DMS 273 treated with DMSO at 0.1 percent for 48 hours (cell line): ENCODE measurements at places on chromosomes 1 and 21.

GRCh38 chr1:26471498-26472319, 531 bp upstream of the HMGN2 start:
- DNase-seq: peak; percentile 71

DNA sequence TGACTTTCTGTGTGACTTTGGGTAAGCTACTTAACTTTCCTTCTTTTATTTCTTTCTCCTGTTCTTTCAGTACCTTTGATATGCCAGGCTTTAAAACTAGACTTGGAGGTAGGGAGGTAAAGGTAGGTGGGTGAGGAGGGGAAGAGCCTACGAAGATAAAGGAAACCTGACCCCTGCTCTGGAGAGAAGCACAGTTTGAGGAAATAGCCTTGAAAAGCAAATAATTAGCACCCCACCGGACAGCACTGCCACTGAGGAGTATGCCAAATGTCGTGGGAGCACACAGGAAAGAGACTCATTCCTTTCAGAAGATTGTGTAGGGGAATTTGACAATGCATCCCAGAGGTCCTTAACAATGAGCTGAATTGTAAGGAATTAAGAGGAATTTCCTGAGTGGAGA, 65.2 kb upstream of the SPAG17 start:
- no peak for DNase-seq

DNA sequence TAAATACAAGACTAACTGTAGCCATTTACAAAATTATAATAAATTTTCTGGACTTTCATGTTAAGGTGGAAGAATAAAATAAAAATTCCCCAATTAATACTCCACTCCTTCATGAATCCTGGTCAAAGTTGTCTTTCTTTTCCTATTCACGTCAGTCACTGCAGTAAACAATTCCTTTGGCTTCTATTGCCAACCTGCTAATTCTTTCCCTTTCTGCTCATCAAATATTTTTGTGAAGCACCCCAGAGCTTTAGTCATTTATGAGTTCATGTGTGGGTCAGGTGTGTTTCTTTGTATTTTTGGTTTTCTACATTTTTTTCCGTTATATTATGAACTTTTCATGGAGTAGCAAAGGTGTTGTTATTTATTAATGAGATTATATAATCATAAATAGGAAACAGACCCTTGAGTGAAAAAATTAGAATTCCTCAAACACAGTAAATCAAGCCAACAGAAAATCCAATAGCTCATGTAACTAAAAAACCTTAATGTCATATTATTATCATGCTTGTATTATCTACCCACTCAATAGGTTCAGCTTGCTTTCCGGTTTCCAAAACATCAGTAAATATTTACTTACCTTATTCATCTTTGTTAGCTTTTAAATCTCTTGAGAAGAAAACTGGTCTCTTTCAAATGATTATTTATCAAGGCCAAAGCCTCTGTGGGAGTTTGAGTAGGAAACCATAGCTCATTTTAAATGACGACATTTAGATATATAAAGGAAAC, 29.6 kb upstream of the PLA2G4A start:
- DNase-seq: no peak

GRCh38 chr1:32895325-32896215, 5.6 kb downstream of the TMEM54 start:
- no peak for DNase-seq

DNA sequence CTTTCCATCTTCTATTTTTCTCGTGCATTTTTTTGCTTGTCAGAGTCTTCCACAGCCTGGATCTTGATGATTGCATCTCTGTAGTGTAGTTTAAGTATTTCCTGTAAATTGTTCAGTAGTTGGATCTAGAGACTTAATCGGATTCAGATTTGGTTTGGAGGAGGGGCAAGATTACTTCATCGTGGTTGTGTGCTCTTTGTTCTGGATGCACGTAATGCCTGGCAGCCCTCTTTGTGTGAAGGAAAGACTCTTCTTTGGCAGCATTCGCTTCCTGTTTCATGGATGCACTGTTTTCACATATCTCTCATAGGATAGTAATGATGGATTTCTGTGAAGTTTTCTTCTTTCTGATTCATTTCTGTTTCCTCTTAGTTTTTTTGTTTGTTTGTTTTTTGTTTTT, 14.2 kb downstream of the SEMA4A start:
- no peak for DNase-seq

DNA sequence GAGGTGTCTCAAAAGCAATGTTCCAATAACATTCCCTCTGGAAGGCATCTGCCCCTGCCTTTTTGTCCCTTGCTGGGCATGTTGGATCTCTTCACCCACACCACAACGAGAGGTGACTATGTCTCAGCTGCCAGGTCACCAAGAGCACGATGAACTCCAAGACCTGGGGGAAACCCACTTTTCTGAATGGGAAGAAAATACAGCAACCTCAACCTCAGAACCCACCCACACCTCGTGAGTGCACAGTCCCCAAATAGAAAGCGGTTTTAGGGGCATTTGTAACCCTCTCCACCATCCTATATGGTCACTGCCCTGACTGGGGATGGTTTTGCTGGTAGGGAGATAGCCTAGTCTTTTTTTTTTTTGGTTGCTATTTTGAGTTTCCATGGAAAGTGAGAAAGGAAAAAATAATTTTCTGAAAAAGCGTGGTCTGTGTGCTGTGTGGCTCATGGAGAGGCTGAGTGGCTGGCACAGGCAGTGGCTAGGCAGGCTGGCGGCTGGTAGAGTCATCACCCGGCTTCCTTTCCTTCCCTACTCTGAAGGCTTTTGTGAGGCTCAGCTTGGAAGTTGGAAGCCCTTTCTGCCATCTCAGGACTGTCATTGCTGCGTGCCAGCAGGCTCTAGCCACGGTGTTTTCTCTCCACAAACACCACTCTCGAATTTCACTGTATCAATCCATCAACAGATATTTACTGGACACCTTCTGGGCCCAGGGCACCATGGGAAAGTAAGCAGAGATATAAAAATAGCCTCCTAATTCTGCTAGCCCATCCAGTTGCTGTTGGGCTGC, 15.8 kb downstream of the TSPAN2 start:
- no peak for DNase-seq

DNA sequence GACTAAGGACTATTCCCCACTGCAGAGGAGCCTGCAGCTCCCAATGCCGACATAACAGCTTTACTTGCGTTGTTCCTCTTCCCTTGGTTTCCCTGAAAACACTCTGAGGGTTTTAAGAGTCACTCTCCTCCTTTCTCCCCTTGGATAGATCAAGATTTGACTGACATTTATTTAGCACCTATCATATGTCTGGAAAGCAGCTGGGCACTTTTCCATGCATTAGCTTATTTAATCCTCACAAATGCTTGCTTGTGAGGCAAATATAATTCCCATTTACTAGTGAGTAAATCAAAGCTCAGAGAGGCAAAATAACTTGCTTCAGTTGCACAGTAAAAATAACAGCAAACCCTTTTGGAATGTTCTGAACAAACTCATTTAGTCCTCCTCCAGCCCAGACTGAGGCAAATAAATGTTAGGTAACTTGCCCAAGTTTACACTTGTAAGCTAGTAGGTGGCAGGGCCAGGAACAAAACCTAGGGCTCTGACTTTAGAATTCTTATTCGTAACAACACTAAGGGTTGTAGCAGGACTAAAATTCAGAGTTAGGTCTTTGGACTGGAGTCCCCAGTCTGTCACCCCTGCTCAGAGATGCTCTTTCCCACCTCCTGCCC, 81.4 kb downstream of the KCND3 start:
- no peak for DNase-seq

DNA sequence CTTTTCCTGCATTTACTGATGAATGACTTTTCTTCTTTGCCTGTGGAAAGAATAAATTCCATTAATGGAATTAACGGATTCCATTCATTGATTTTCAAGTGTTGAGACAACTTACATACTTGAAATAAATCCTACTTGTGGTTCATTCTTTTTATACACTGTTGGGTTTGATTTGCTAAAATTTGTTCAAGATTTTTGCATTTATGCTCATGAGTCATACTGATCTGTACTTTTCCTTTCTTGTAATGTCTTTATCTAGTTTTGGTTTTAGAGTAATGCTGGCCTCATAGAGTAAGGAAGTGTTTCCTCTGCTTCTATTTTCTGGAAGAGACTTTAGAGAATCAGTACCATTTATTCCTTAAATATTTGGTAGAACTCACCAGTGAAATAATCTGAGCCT, 14.4 kb downstream of the UROD start:
- DNase-seq: no peak

DNA sequence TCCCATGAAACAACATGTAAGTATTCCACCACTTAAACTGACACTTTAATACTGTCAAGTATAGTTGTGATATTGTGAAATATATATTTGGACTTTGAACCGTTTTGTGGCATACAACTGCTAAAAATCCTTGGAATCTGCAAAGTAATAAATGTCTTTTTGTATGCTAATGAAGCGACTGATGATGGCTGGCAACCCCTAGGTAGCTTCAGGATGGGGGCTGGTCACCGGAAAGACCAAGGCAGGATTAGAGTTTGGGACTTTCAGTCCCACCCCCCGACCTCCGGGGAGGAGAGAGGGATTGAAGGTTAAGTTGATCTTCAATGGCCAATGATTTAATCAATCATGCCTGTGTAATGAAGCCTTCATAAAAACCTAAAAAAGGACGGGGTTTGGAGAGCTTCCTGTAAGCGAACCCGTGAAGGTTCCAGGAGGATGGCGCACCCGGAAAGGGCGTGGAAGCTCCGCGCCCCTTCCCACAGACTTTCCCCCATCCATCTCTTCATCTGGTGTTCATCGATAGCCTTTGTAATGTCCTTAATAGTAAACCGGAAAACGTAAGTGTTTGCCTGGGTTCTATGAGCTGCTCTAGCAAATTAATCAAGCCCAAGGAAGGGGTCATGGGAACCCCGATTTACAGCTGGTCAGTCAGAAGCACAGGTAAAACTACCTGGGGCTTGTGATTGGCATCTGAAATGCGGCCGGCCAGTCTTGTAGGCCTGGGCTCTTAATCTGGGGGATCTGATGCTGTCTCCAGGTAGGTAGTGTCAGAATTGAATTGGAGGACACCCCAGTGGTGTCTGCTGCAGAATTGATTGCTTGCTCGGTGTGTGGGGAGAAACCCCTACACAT, 1.8 kb upstream of the ZNF281 start:
- DNase-seq: no peak

GRCh38 chr21:42437786-42438185, 34.1 kb downstream of the UBASH3A start:
- no peak for DNase-seq

- no peak for DNase-seq
Observed at GRCh38 chr1:35707601-35708440, 10.9 kb downstream of the C1orf216 start.

GRCh38 chr1:113452921-113453770, 62.8 kb downstream of the MAGI3 start:
- DNase-seq: no peak

- DNase-seq: no peak
Observed at GRCh38 chr1:234226819-234227165, 146.5 kb upstream of the COA6 start.

DNA sequence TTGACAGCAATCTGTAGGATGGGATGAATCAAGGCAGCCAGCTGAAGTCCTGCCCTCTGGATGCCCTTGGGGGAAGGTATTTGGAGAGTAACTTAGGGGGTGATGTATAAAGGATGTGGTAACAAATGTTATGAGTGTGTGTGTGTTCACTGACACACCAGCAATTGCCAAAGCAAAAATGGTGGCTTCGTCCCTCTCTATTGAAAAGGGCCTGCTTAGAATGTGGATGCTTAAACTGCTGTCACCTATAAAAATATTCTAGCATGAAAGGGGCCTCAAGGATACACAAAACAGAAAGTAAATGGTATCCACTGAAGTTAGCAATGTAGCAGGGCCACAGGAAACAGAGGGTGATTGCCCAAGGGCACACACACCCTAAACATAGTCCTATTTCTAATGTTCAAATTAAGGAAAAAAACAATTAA, 15.1 kb upstream of the AIM2 start:
- DNase-seq: no peak

- no peak for DNase-seq
Observed at GRCh38 chr1:43007377-43008114, 48.9 kb upstream of the SLC2A1 start.

DNA sequence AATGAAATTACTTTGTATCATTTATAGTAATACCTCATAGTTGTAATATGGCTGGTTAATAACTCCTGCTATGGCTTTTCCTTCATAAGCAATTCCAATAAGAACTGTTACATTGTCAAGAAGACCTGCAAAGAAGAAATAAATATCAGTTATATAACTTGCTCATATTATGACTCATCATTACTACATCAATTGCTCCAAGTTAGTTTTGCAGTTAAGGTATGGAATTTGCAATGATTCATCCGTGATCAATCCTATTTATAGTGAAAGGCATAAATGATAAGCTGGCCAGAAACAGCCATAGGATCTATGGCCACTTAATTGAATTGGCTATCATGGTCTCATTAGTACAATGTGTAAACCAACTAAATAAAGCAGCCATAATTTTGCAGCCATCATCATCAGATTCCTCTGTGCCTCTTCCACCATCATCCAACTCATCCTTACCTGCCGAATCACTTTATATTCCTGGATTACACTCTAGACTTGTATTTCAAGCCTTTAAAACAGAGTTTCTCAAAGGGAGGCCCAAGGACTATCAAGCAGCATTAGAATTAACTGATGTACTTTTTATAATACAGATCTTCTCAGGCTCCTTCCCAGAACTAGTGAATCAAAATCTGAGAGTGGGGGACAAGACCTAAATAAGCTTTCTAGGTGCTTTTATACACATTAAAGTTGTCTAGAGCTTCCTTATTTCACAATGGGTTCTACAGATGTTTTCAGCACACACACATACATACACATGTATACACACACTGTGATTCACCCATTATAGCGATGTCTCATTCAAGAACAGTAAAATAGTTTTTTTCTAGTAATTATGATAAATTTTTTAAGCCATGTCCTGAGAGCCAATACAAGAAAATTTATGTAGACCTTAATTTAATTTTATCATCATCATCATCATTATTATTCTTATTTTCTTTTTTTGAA, 21.2 kb upstream of the EPRS1 start:
- DNase-seq: no peak

DNA sequence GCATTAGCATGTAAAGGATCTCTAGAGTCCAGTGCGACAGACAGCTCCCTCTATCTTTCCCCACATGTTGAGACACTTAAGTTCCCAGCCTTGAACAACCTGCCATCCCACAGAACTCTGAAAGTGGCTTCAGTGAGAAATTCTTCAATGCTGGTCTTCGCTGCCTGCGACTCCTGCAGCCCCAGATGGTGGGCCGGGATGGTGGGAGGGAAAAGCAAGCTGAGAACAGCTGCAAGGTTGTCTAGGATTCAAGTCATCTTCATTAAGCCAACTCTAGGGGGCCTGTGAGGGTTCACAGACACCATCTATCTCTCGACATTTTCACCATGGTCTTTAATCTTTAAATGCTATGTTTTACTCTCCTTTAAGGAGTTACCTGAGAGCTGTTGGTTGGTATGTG, 185.5 kb upstream of the C1orf174 start:
- DNase-seq: no peak

- no peak for DNase-seq
Observed at GRCh38 chr1:2604844-2605508, 18.4 kb downstream of the PRXL2B start.

GRCh38 chr1:228446852-228447251, 30.2 kb upstream of the TRIM17 start:
- no peak for DNase-seq

DNA sequence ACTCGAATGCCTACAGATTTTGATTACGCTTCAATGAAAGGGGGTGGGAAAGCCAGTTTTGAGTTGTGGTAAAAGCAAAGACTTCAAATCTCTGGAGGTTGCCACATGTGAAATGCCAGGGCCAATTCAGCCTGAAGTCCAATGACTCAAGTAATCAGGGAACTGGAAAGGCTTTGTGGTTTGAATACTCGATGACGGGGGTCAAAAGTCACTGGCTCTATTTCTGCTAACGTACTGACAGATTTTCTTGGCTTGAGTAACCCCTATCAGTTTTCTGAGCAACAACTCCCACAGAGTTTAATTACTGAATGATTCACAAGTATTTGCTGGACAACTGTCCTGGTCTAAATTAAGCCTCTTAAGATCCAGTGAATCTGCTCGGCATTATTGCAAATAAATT, 152.2 kb downstream of the SIPA1L2 start:
- no peak for DNase-seq
